ENCODE measurements at places on chromosomes 3 and 15.

DNA sequence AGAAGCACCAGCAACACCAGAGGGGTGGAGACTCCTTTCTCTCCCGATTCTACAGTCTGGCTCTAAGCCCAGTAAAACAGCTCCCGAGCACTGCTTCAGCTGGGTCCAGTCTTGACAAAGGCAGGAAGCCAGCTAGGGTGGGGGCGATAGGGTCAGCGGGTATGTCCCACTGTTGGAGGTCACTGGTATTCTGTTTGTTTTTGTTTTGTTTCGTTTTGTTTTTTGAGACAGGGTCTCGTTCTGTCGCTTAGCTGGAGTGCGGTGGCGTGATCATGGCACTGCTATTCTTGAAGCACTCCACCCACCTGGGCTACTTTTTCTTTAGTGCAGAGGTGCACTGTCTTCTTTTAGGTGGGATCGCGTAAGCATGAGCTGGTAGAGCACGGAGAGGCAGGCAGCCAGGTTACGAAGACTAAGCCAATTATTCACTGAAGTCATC is 16.3 kb downstream of the GCSAM start:
- DNase-seq: no peak

GRCh38 chr3:100125161-100125938 is 11.0 kb upstream of the FILIP1L start:
- no peak for DNase-seq

DNA sequence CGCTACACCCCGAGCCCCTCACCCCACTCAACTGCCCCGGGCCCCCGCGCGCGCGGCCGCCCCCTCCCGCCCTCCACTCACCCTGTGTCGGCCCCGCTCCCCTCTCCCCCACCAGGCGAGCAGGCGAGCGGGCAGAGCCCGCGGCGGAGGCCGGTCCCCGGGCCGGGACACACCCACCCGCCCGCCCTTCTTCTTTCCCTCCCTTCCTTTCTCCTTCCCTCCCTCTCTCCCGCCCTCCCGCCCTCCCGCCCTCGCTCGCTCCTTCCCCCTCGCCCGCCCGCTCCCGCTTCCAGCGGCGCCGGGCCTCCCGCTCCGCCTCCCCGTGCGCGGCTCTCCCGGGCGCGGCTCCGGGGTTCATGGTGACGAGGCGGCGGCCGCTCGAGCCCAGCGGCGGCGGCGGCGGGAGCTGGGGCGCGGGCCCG is at the start of gene CTDSPL:
TSS of gene CTDSPL (plus strand) at position 261 of the 422 bp plus-strand sequence. CDS start 320 bp downstream, outside the sequence.
- peak; percentile 25 for DNase-seq

- no peak for DNase-seq
Observed at GRCh38 chr15:73293773-73294172, 75.0 kb downstream of the HCN4 start.

- DNase-seq: no peak
Observed at GRCh38 chr3:160826408-160826807, 70.4 kb downstream of the PPM1L start.

DNA sequence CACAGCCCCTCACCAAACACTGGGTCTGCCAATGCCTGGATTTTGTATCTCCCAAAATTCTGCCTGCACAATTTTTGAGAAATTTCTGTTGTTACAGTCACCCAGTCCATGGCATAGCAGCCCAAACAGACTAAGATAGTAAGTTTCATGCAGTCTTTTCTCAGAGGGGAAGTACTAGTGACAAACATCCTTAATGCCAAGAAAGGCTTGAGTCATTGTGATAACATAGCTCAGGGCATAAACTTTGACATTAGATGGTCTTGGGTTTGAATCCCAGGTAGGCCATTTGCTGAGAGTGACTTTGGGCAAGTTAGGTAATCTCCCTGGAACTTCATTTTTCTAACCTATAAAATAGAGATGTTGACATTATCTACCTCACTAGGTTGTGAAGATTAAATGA is 36.1 kb upstream of the PFN2 start:
- no peak for DNase-seq

- DNase-seq: peak; percentile 19
Observed at GRCh38 chr3:71584394-71585011, 975 bp upstream of the FOXP1 start.

- no peak for DNase-seq
Observed at GRCh38 chr3:194176274-194176991, 40.5 kb downstream of the HES1 start.

GRCh38 chr3:133830071-133830470 is 24.5 kb downstream of the SRPRB start:
- DNase-seq: no peak

DNA sequence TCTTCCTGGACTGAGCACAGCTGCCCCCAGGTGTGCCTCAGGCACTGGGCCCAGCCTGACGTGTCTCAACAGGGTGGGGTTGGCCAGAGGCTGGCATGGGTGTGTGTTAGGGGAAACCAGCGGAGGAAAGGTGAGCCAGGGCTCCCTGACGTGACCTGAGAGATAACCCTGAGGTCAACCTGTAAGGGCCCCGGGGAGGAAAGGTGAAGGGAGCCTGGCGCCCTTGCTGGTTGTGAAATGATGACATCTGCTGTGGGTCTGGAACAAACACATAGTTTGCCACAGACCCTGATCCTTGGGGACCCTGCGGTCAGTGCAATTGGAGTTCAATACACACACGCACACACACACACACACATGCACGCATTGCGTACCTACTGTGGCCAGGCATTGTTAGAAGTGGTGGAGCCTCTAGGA is 100.2 kb upstream of the TLE3 start:
- no peak for DNase-seq

DNA sequence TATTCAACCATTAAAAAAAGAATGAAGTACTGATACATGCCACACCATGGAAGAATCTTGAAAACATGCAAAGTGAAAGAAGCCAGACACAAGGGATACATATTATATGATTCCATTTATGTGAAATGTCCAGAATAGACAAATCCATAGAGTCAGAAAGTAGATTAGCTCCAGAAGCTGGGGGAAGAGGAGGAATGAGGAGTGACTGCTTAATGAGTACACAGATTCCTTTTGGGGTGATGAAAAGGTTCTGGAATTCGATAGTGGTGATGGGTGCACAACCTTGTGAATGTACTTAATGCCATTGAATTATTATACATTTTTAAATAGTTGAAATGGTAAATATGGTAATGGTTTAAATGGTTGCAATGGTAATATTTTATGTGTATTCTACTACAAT is 90.6 kb upstream of the SPATA12 start:
- DNase-seq: no peak

- no peak for DNase-seq
Observed at GRCh38 chr15:64224511-64224910, 61.7 kb upstream of the PPIB start.

DNA sequence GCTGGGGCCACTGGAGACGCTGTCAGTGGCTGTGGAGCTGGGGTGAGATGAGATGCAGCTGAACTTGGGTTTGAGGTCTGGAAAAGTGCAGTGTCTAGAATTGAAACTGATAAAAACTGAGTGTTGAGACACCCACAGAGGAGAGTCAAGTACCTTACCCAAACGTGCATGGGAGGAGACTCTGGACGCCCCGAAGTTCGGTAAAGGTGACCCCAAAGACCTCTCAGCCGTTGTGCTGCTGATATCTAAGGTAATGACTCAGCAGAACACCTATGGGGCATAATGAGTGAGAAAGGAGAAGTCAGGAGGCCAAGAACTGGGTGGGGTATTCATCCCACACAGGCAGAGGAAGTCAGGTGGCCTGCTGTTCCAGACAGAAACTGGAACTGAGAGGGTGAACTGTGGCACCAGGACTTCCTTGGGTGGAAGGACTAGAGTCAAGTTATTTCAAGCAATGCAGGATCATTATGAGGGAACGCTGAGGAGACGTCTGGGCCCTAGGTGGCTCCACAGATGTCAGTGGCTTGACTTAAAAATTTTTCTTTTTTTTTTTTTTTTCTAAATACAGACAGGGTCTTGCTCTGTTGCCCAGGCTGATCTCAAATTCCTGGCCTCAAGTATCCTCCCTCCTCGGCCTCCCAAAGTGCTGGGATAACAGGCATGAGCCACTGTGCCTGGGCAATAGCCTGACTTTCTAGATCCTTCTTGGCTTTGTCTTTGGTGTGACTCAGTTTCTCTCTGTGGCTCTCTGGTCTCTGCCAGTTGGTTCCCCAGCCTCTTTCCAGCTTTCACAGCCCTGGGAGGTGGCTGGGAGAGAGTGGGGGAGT is 67.6 kb upstream of the GCNT3 start:
- DNase-seq: no peak
